HFFc6 (cell line): ENCODE measurements at places on chromosomes 1 and 21. TPM values are rescaled to one million over a fixed set of nuclear protein-coding genes. Genes with fewer than 3 reads are reported as not detected.

The CASQ1 gene
- total RNA-seq = 0.14 TPM in 1 of 3 replicates, not detected in the others

The LRRC53 gene
- not detected in 2 replicates for total RNA-seq

The PPIAL4G gene
- not detected in 3 replicates for total RNA-seq

The LAD1 gene
- total RNA-seq = not detected in 3 replicates

The PCAT6 gene
- total RNA-seq = 1.8 to 3.8 TPM (median 3.0 TPM) in 3 replicates

The SLC45A1 gene
- 1.6 to 2.0 TPM (median 1.7 TPM) in 3 replicates for total RNA-seq

The INAVA gene
- not detected in 3 replicates for total RNA-seq

The OR2AK2 gene
- not detected in 3 replicates for total RNA-seq

The ESPN gene
- not detected in 3 replicates for total RNA-seq

The RGS16 gene
- 0.34 and 0.47 TPM in 2 replicates for total RNA-seq

The HAO2 gene
- total RNA-seq = not detected in 3 replicates

The SYPL2 gene
- 17.8 to 30.7 TPM (median 18.6 TPM) in 3 replicates for total RNA-seq

The DHRS3 gene
- 5.8 to 28.4 TPM (median 7.3 TPM) in 3 replicates for total RNA-seq

The EPHB2 gene
- total RNA-seq = 13.1 to 35.1 TPM (median 18.5 TPM) in 3 replicates
